ENCODE measurements at places on chromosomes 12 and 14.

GRCh38 chr12:102673606-102674005 is 193.2 kb upstream of the IGF1 start:
- no peak for DNase-seq

DNA sequence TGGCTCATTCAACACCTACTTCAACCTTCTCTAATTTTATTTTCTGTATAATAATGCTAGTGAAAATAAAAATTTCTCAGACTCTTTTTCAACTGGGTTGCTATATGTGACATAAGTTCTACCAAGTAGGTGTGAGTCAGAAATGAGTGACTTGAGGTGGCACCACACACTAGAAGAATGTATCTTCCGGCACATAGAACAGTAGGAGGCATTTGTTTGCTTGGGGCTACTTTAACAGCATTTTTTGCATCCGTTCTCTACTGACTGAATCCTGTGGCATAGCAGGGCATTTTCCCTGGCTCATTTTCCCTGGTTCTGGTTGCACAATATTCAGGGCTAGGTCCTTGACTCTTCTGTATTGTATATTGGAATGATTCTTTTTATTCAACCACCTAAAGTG is 194.0 kb upstream of the SLC16A7 start:
- DNase-seq = no peak

DNA sequence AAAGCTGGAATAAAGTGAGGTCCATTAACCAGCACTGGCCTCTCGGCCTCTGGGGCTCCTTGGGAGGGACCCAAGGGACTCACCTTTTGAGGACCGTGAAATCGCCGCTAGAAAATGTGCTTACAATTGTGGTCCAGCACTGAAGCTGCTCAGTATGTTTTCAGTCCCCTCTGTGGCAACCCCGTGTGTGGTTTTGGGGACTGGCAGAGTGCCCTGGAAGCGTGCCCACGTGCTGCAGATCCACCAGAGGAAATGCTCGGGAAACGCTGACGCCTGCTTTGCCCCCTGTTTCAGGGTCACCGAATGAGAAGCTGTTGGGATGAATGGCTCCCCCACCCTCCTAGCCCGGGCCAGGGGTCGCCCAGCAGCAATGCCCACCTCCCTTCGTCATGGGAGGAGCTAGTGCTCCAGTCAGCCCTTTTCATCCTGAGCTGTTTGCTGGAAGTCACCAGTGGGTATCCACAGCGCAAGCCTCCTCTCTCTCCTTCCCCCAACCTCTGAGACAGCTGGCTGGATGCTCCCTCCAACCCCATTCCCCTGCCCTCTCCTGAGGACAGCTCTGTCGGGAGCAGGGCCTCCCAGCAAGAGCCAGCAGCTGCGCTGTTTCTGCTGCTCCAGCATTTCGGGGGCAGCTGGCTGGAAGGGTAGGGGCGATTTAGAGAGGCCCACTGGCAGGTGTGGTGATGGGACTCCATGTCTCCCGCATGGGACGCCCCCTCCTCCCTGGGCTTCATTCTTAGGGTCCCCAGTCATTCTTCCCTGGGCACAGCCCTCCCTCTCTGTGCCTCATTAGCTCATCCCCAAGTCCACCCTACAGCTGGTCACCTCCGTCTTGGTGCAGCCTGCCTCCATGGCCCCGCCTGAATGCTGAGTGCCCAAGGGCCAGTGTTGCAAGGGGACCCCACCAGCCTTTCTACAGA is 33.2 kb upstream of the PPP1R13B start:
- DNase-seq = peak; percentile 87

GRCh38 chr12:40697566-40698259 is 5.5 kb downstream of the CNTN1 start:
- DNase-seq = no peak

DNA sequence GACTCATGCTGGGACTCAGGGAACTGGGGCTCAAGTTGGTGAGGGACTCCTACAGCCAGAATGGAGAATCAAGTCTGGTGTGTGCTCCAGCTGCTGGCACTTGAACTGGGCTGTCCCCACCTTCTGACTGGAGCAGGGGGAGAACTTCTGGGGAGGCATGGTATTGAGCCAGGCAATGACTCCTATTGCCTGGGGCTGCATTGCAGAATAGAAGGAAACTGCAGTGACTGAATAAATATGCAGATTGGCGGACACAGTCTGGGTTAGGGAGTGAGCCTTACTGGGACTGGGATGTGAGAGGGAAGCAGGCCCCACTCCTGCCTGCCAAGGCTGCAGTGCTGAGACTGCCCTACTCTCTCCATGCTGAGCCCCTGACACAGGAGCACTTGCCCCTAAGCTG is 8.8 kb upstream of the ZNF268 start:
- DNase-seq = no peak

- DNase-seq = no peak
Observed at GRCh38 chr14:99945732-99946651, 119.2 kb upstream of the EVL start.

- peak; percentile 46 for DNase-seq
Observed at GRCh38 chr14:39351708-39352107, 80.5 kb downstream of the FBXO33 start.

DNA sequence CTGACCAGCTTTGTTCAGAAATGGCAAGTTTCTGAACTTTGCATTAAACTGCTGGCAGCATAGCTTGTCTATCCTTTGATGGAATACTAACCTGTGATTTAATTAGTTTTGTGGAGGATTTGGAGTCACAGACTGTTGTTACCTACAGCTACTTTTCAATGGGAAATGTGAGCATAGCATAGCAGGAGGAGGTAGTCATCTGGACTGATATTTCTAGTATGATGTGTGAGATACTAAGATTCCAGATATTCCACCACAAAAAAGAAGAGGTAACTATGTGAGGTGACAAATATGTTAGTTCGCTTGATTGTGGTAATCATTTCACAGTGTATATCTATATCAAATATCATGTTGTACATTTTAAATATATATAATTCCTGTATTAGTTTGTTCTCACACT is 833.0 kb downstream of the SLC6A15 start:
- no peak for DNase-seq

DNA sequence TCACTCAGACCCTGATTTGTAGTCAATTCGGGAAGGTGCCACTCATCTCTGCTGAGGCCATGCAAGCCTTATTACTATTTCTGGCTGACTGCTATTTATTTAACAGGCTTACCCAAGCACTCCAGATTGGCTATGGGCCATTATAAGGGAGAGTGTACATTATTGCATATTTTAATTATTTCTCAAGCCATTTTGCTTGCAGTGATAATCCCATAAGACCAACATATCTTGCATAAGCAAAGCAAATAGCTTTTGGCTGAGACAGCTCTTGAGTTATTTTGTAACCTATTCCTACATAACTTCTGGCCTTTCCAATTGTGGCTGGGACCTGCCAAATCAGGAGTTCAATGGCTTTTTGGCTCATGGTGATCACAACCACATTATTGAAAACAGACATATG is 509.6 kb upstream of the USP15 start:
- DNase-seq = peak; percentile 1

- DNase-seq = no peak
Observed at GRCh38 chr12:126488806-126489205, 1423.6 kb downstream of the AACS start.

DNA sequence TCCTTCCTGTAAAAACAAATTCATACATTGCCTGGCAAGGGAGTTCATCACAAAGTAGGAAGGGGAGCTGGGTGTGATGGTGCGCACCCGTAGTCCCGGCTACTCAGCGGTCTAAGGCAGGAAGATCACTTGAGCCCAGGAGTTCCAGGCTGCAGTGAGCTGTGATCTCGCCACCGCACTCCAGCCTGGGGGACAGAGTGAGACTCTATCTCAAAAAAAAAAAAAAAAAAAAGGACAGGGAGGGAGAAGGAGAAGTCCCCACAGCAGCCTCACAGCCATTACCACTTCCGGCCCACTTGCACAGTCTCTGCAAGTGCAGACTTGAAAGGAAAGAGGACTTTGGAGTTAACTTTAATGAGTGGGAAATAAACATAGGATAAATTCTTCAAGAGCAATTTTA is 121.0 kb downstream of the FBXL14 start:
- DNase-seq = no peak

DNA sequence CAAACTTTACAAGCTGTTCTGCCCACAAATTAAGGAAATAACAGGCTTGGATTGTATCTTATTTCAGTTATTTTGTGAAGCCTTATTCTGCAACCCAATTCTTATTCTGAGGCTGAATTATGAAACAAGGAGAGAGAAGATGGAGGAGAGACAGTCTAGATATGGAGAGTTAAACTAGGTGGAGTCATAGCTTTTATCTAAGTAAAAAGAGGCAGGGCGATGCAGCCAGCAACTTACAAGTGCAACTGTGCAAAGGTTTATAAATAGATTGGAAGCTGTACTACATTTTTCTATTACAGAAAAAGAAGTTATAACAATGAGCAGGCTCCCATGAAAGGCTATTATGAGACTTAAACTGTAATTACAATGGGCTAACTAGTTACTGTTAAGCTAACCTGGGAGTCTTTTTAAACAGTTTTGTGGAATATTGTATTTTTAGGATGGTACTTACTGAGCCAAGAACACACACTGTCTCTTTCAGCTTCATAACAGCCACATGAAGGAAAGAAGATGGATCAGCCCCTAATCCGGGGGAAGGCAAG is 22.4 kb downstream of the NID2 start:
- DNase-seq = no peak

DNA sequence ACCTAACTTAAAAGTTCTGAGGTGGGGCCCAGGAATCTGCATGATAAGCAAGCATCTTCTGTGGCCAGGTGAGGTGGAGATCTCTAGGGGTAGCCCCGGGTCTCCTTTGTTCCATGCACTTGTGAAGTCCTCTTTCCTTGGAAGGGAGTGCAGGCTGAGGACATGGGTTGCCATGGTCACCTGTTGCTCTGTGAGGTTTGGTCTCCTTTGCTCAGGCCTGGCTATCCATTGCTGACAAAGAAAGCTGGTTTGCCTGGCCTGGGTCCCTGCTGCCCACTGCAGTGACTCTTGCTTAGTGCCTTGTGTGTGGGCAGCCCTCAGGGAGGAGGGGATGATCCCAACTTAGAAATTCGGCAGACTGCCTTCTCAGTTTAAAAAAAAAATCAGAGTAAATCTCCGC is 11.1 kb downstream of the NRXN3 start:
- DNase-seq = no peak

GRCh38 chr14:60331201-60332045 is 82.4 kb downstream of the PPM1A start:
- peak; percentile 26 for DNase-seq

- no peak for DNase-seq
Observed at GRCh38 chr12:115543269-115543668, 734.2 kb downstream of the MED13L start.

DNA sequence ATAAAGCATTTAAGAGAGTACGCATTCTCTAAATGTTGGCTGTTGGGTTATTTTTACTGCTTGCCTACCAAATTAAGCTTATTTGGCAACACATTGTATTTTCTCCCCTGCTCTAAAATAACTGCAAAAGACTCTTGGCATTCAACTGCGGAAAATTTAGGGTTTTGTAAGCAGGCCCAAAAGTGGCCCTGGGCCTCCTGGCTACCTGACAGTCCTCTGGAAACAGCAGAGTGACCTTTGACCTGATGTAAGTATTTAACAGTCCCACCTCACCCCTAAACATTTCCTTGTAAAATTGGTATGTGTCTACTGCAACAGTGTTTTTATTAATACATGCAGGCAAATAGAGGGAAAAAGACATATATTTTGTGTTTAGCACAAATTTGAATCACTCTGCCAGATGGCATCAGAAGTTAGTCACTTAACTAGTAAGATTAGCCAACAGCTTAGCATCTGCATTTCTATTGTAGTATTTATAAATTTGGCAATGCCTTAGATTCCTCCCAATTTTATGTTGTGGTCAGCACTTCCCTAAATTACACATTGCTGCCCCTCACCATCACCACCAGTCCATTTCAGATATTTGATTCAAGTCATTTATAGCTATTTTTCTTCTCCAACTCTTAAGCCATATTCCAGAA is 11.2 kb downstream of the LLPH start:
- peak; percentile 37 for DNase-seq

DNA sequence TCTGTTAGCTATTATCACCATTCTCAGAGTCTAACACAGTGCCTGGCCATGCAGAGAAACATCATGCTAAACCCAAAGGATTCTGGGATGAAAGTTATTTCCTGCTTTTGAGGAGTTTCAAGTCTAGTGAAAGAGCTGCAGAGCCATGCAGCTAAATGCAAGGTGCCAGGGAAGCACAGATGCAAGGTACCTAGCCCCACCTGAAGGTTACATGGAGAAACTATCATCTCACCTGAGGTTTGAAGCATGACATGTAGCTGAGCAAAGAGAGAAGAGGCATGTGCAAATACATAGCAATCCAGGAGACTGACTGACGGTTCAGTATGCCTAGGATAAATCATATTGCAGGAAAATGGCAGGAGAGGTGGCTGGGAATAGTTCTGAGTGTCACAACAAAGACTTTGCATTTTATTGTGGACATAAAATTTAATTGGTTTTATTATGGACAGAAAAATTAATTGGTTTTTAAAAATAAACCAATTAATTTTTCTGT is 170.4 kb downstream of the PRKD1 start:
- DNase-seq = no peak

- no peak for DNase-seq
Observed at GRCh38 chr12:57840726-57841125, 5.8 kb downstream of the CTDSP2 start.

DNA sequence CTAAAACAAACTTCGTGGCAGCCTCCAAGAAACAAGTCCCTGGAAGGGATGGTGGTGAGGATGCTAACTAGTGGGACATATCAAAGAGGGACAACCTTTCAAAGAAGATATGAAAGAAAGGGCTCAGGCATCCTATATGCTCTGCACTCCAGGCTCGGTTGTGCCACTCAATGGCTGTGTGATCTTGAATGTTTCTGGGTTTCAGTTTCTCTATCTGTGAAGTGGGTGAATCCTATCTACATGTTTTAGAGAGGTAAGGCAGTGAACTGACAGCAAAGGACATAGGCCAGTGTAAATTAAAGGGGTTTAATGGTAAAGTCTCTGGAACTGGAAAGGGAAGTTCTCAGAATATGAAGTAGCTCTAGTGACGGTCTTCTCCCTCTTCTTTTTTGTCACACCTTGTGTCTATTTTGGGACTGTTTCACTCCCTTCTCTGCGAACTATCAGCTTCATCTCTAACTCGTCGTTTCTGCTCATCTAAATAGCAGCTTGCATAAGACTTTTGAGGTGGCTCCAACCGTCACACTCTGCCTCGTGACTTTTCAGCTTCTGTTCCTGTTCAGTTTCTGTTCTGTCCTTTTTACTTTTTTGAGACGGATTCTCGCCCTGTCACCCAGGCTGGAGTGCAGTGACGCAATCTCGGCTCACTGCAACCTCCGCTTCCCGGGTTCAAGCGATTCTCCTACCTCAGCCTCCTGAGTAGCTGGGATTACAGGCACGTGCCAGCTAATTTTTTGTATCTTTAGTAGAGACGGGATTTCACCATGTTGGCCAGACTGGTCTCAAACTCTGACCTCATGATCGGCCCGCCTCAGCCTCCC is 273.6 kb downstream of the SUDS3 start:
- DNase-seq = no peak

GRCh38 chr12:96141216-96141912 is 52.8 kb upstream of the ELK3 start:
- DNase-seq = peak; percentile 13

DNA sequence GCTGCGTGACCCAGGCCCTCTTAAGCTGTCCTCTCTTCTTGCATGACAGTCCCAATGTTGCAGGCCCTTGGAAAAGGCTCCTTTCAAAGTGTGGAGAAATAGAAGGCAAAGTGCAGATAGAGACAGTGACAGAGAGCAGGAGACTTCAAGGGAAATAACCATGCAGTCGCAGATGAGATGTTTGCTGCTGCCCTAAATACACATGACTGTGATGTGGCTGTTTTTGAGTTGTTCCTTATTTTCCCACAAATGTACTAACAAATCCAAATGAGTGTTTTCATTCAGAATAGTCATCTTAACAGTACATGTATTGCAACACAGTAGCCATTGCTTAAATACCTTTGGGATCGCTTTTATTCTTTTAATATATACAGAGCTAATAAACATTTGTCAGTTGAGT is 101.6 kb downstream of the SLC15A5 start:
- DNase-seq = peak; percentile 54
